GM23338 (cell line): ENCODE measurements at places on chromosomes 6 and 20. TPM values are rescaled to one million over a fixed set of nuclear protein-coding genes. Genes with fewer than 3 reads are reported as not detected.

HLA-DMB gene
- 0.70 and 1.4 TPM in 2 replicates for polyA plus RNA-seq

PGC gene
- not detected in 2 replicates for polyA plus RNA-seq

SPATA2 gene
- 4.9 and 5.3 TPM in 2 replicates for polyA plus RNA-seq

HEBP2 gene
- 118 and 127 TPM in 2 replicates for polyA plus RNA-seq

MUC21 gene
- not detected in 2 replicates for polyA plus RNA-seq

MUC22 gene
- not detected in 2 replicates for polyA plus RNA-seq

FAM162B gene
- 6.3 and 9.3 TPM in 2 replicates for polyA plus RNA-seq

SGK2 gene
- 0.12 TPM in 1 of 2 replicates, not detected in the other for polyA plus RNA-seq

LST1 gene
- 0.37 TPM in 1 of 2 replicates, not detected in the other for polyA plus RNA-seq

MRPL14 gene
- polyA plus RNA-seq: 178 and 191 TPM in 2 replicates

BPI gene
- polyA plus RNA-seq: not detected in 2 replicates
